ENCODE measurements at places on chromosomes 12 and 14.

- no peak for DNase-seq
These were observed 6.0 kb downstream of the TGM1 start for GRCh38 chr14:24256960-24257359.

GRCh38 chr12:100795174-100795799 is 711 bp downstream of the ANO4 start:
- no peak for DNase-seq

GRCh38 chr12:109255377-109255776 is 53.7 kb downstream of the FOXN4 start:
- DNase-seq, result no peak

- no peak for DNase-seq
These were observed 40.0 kb downstream of the SMUG1 start for GRCh38 chr12:54148560-54149429.

- DNase-seq, result no peak
These were observed 130.7 kb downstream of the SMOC1 start for GRCh38 chr14:70009961-70010360.

GRCh38 chr14:61003571-61003970 is 22.5 kb downstream of the SLC38A6 start:
- no peak for DNase-seq

DNA sequence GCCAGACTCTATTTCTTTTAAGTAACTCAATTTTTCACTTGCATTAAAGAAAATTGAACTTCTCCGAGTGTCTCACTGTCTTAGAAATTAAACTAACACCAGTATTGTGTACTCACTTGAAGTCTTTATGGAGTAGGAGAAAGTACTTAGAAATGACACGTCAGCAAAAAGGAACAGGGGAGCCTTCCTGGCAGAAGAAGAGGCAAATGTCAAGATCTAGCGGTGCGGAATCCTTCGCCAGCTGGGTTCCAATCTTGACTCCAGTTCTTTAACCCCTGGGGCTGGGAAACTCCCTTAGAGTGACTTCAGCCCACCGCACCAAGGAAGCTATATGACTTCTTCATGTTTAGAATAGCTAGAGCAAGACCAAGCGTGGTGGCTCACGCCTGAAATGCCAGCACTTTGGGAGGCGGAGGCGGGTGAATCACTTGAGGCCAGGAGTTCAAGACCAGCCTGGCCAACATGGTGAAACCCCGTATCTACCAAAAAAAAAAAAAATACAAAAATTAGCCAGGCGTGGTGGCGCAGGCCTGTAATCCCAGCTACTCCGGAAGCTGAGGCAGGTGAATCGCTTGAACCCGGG is 34.4 kb downstream of the WBP11 start:
- no peak for DNase-seq

- DNase-seq, result no peak
These were observed 253.1 kb downstream of the ANO6 start for GRCh38 chr12:45468751-45469615.

GRCh38 chr12:85310456-85311076 is 30.5 kb downstream of the ALX1 start:
- no peak for DNase-seq

Data from stimulated activated naive CD4-positive, alpha-beta T cell (primary cell).